ENCODE measurements at places on chromosomes 4 and X. TPM values are rescaled to one million over a fixed set of nuclear protein-coding genes. Genes with fewer than 3 reads are reported as not detected.

ETFDH gene
- total RNA-seq, result 23.8 TPM

SPIN2A gene
- 0.84 TPM for total RNA-seq

CCDC160 gene
- 0.14 TPM for total RNA-seq

SLC49A3 gene
- total RNA-seq, result 0.74 TPM

IL2RG gene
- total RNA-seq, result 366 TPM

CT45A5 gene
- not detected for total RNA-seq

FGFBP2 gene
- 3.9 TPM for total RNA-seq

CD38 gene
- total RNA-seq, result 75.3 TPM

FGF2 gene
- total RNA-seq, result 3.0 TPM

TEX13D gene
- 0.11 TPM for total RNA-seq

- H3K36me3 ChIP-seq, result no peaks in the 10 kb centered on the region
- DNase-seq, result no peak
- H3K4me1 ChIP-seq, result no peaks in the 10 kb centered on the region
- H3K27me3 ChIP-seq, result no peaks in the 10 kb centered on the region
- H3K4me3 ChIP-seq, result no peak overlapping the region
These were observed 34.3 kb upstream of the CITED1 start for GRCh38 chrX:72340041-72340440.

GRCh38 chr4:187780070-187780469 lies 215.5 kb upstream of the ZFP42 start:
- no peaks in the 10 kb centered on the region for H3K27me3 ChIP-seq
- no peaks in the 10 kb centered on the region for H3K36me3 ChIP-seq
- no peak for DNase-seq
- H3K4me3 ChIP-seq, result no peak overlapping the region
- H3K4me1 ChIP-seq, result no peaks in the 10 kb centered on the region
- no peak overlapping the region for H3K27ac ChIP-seq

DNA sequence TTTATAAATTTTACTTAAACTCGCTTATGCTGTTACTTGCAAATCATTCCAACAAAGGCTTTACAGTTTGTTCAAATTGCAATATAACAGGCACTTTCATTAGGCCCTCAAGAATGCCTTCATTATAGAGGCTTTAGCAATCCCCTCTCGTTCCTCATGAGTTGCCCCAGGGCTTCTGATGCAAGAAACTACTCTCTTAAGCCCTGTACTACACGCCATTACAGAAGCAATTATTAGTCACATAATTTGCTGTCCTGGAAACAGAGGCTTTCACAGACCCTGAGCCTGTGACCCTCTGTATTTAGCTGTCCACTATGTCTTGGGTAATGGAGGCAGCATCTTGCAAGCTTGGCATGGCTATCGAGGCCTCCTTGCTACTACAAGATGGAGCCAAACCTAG lies 965.9 kb upstream of the DIAPH2 start:
- no peaks in the 10 kb centered on the region for H3K36me3 ChIP-seq
- no peaks in the 10 kb centered on the region for H3K27me3 ChIP-seq
- no peak overlapping the region for H3K4me3 ChIP-seq
- H3K27ac ChIP-seq, result no peak overlapping the region
- H3K4me1 ChIP-seq, result no peaks in the 10 kb centered on the region

DNA sequence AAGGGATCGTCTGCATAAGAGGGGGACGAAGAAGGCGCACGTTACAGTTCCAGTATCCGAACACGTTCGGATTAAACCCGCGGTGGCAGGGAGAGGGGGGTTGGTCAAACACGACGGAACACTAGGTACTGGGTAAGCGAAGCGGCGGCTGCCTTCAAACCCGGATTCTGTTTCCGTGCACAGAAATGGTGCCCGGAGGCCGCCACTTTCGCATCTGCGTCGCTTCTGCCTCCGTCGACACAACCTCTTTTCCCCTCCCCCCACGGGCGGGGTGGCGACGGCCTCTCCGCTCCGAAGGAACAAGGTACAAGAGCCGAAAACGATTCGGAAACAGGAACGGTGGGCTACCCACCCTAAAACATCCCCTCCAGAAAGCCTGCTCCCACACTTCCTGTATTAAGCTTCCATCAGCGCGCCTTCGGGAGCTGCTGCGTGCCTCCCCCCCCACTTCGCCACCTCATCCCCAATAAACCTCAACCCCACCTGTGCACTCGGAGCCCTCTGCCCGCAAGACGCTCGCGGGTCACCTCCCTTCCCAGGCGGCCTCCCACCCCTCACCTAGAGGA lies 667 bp downstream of the G3BP2 start:
- H3K36me3 ChIP-seq, result peaks cover 20% of the 10 kb centered on the region
- peak overlapping the region; percentile 99 for H3K4me3 ChIP-seq
- peaks cover 48% of the 10 kb centered on the region for H3K4me1 ChIP-seq
- peak overlapping the region; percentile 99 for H3K27ac ChIP-seq
- no peaks in the 10 kb centered on the region for H3K27me3 ChIP-seq

GRCh38 chr4:139279760-139280620 lies at the start of gene MGARP:
Gene MGARP (minus strand): TSS chr4:139280225. CDS start chr4:139280158, 67 bp downstream.
- H3K4me3 ChIP-seq, result peak within 1 kb of the TSS; percentile 72
- H3K27me3 ChIP-seq, result peaks cover 67% of the 10 kb centered on the region
- H3K4me1 ChIP-seq, result peaks cover 14% of the 10 kb centered on the region
- H3K36me3 ChIP-seq, result peaks cover 16% of the 10 kb centered on the region

GRCh38 chr4:16785793-16786527 lies 112.5 kb downstream of the LDB2 start:
- no peak overlapping the region for H3K4me3 ChIP-seq
- no peak overlapping the region for H3K27ac ChIP-seq
- no peaks in the 10 kb centered on the region for H3K4me1 ChIP-seq
- DNase-seq, result no peak
- H3K27me3 ChIP-seq, result no peaks in the 10 kb centered on the region

DNA sequence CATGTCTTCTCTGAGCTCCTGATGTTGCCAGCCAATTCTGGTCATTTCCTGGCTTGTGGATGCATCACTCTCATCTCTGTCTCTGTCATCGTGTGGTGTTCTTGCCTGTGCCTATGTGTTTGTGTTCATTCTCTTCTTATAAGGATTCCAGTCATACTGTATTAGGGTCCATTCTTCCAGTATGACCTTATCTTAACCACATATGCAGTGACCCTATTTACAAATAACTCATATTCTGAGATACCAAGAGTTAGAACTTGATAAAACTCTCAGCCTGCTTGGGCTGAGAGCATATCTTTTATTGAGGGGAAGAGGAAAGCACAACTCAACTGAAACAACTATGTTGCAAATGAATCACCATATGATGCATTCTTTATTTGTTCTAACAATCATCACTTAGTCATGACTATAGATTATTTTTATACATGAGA lies 189.0 kb upstream of the ANXA10 start:
- no peaks in the 10 kb centered on the region for H3K27me3 ChIP-seq
- no peak overlapping the region for H3K27ac ChIP-seq
- no peak for DNase-seq
- no peaks in the 10 kb centered on the region for H3K4me1 ChIP-seq
- H3K36me3 ChIP-seq, result no peaks in the 10 kb centered on the region

- H3K27ac ChIP-seq, result no peak overlapping the region
- H3K27me3 ChIP-seq, result no peaks in the 10 kb centered on the region
- H3K36me3 ChIP-seq, result peaks cover 11% of the 10 kb centered on the region
- no peak overlapping the region for H3K4me3 ChIP-seq
- no peak for DNase-seq
These were observed 69.6 kb upstream of the C4orf50 start for GRCh38 chr4:6087669-6088341.

- no peaks in the 10 kb centered on the region for H3K36me3 ChIP-seq
- peak overlapping the region; percentile 47 for H3K4me3 ChIP-seq
- H3K4me1 ChIP-seq, result no peaks in the 10 kb centered on the region
- peaks cover 31% of the 10 kb centered on the region for H3K27me3 ChIP-seq
- no peak overlapping the region for H3K27ac ChIP-seq
These were observed 703 bp downstream of the KCNIP4 start for GRCh38 chr4:21947791-21948346.

GRCh38 chr4:37461801-37462200 lies 217.3 kb downstream of the NWD2 start:
- H3K4me1 ChIP-seq, result no peaks in the 10 kb centered on the region
- H3K27me3 ChIP-seq, result peaks cover 14% of the 10 kb centered on the region
- no peak overlapping the region for H3K27ac ChIP-seq

- peak within 1 kb of the TSS; percentile 79 for H3K4me3 ChIP-seq
- H3K27ac ChIP-seq, result no peak within 1 kb of the TSS
- H3K27me3 ChIP-seq, result peaks cover 11% of the 10 kb centered on the region
- peaks cover 4% of the 10 kb centered on the region for H3K4me1 ChIP-seq
These were observed at the start of gene EDA for GRCh38 chrX:69615779-69616456. Gene EDA (plus strand): TSS chrX:69616113.

GRCh38 chr4:148962539-148963290 lies 520.5 kb upstream of the NR3C2 start:
- no peak for DNase-seq
- no peak overlapping the region for H3K27ac ChIP-seq
- H3K4me3 ChIP-seq, result no peak overlapping the region
- H3K27me3 ChIP-seq, result no peaks in the 10 kb centered on the region
- no peaks in the 10 kb centered on the region for H3K4me1 ChIP-seq
- no peaks in the 10 kb centered on the region for H3K36me3 ChIP-seq

- H3K4me1 ChIP-seq, result peaks cover 35% of the 10 kb centered on the region
- peak overlapping the region; percentile 92 for H3K27ac ChIP-seq
- no peaks in the 10 kb centered on the region for H3K36me3 ChIP-seq
- peaks cover 8% of the 10 kb centered on the region for H3K27me3 ChIP-seq
These were observed 10.2 kb upstream of the DLG3 start for GRCh38 chrX:70434352-70434866.

DNA sequence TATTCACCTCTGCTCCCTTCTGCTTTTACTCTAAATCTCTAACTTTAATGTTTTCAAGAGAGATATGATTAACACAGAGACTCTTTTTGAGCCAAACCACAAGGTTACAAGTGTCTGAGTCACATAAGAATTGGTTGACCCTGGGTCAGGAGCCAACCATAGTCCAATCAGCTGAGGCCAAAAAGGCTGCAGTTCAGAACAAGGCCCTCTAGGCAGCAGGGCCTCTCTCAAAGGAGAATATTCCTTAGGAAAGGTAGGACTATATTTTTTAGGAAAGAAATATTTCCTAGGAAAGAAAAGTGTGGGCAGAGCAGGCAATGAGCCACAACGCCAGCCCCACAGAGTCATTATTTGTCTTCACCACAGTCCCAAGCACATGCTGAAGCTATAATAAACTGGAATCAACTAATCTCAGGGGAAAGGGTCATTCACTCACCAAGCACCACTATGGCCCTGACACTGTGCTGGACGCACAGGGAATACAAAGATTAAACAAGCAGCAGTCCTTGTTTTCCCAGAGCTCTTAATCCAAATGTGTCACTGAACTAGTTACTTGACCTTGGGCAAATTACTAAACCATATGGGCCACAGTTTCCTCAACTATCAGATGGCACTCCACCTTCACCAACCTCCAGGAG lies 2.2 kb downstream of the ATP8A1 start:
- peaks cover 47% of the 10 kb centered on the region for H3K4me1 ChIP-seq
- peak overlapping the region; percentile 93 for H3K4me3 ChIP-seq
- no peaks in the 10 kb centered on the region for H3K27me3 ChIP-seq
- H3K27ac ChIP-seq, result peak overlapping the region; percentile 95
- DNase-seq, result no peak

GRCh38 chr4:85637778-85638177 lies 162.8 kb downstream of the ARHGAP24 start:
- H3K4me3 ChIP-seq, result no peak overlapping the region
- no peak for DNase-seq
- no peaks in the 10 kb centered on the region for H3K36me3 ChIP-seq
- no peaks in the 10 kb centered on the region for H3K27me3 ChIP-seq
- H3K4me1 ChIP-seq, result no peaks in the 10 kb centered on the region
- no peak overlapping the region for H3K27ac ChIP-seq

- DNase-seq, result no peak
- H3K36me3 ChIP-seq, result peaks cover 30% of the 10 kb centered on the region
- no peak overlapping the region for H3K27ac ChIP-seq
- no peak overlapping the region for H3K4me3 ChIP-seq
- no peaks in the 10 kb centered on the region for H3K27me3 ChIP-seq
These were observed 25.6 kb downstream of the CHM start for GRCh38 chrX:86021652-86022289.

DNA sequence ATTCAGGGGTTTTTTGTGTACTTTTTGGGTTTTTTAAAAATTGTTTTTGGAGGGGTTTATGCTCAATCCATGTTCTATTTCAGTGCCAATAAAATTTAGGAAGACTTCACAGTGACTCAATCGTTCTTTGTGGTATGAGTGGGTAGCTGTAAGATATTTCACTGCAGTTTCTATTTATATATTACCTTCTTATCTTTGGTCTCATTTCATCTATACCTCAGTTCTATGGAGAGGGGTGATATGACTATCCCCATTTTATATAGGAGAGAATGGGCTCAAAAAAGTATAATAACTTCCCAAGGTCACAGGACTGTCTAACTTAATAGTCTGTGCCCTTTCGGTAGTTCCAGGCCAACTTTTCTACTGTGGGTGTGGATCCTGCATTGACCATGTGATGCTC lies 74.4 kb downstream of the MSN start:
- peaks cover 41% of the 10 kb centered on the region for H3K4me1 ChIP-seq
- peak overlapping the region; percentile 64 for H3K27ac ChIP-seq
- no peak overlapping the region for H3K4me3 ChIP-seq
- H3K36me3 ChIP-seq, result peaks cover 66% of the 10 kb centered on the region
- DNase-seq, result no peak
- H3K27me3 ChIP-seq, result no peaks in the 10 kb centered on the region

DNA sequence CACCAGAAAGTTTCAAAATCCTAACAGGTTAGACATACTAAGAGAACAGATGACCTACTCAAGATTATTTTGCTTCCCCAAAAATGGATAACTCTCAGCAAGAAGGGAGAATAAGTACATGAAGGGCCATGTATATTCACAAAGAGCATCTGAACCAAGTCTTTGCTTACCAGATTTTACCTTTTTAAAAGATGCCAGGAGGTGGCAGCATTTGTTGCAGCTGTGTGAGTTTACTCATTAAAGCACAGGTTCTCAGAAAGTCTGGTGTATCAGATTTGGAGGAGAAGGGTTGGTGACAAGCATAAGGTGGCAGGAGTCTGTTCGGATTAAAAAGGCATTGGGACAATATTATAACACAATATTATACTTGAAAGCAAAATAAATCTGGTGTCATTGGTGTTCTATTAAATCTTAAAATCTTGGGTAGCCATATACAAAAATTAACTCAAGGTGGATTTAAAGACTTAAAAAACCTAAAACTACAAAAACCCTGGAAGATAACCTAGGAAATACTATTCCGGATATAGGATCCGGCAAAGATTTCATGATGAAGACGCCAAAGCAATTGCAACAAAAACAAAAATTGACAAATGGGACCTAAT lies 51.3 kb upstream of the NFKB1 start:
- no peaks in the 10 kb centered on the region for H3K27me3 ChIP-seq
- no peaks in the 10 kb centered on the region for H3K36me3 ChIP-seq
